Fibroblast of mammary gland (primary cell): ENCODE measurements at places on chromosomes 11 and 22.

GRCh38 chr22:20456064-20456721, 18.6 kb upstream of the SCARF2 start:
- DNase-seq, result peak; percentile 83

GRCh38 chr11:116888024-116888423, 50.6 kb upstream of the APOA1 start:
- DNase-seq, result no peak

- no peak for DNase-seq
These were observed 12.6 kb downstream of the TECTA start for GRCh38 chr11:121113611-121114010.

GRCh38 chr11:96323642-96323985, 19.4 kb downstream of the MAML2 start:
- DNase-seq, result no peak

DNA sequence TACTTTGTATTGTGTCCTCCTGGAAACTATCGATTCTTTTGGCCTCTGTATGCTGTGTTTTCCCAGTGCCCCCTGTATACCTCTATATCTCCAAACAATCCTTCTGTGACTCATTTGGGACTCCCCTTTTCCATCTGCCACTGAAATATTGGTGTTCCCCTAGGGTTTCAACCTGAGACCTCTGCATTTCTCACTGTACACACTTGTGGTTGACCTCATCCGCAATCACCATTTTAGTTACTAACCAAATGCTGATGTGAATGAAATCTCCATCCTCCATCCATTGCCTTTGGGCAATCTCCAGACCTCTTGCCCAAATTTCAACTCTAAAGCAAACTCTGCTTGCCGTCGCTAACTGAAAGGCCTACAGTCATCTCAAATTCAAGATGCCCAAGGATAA, 190.6 kb upstream of the PLET1 start:
- DNase-seq, result no peak

DNA sequence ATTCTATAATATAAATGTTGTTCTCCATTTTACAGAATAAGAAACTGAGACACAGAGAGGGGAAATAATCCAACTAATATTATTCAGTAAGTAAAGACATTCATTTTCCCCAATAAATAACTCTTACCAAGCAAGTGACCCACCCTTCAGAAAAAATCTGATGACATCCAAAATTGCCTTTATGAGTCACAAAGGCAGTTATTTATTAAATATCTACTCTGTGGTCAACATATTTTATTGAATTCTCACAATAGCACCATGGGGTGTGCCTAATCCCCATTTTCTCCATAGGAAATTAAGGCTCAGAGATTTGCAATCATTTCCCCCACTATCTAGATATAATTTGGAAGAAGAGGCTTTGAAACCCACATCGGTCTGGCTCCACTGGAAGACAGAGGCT, 161.5 kb upstream of the ISX start:
- no peak for DNase-seq

GRCh38 chr22:40175611-40176244, 2.0 kb upstream of the TNRC6B start:
- no peak for DNase-seq

DNA sequence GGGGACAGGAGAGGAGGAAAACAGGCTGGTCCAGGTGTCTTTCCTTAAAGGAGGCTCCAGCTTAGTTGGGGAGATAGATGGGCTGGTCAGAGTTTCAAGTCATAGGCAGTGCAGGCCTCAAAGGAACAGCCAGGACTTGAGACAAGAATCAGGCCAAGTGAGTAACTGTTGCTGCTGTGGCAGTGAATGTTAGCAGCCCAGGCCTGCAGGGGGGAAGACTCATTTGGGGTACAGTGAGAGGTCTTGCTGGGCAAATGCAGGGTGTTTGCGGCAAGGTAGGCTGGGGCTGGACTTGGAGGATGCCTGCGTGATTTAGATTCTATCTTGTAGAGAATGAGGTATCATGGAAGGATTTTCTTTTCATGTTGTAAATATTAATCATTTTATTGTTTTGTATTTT, 24.1 kb downstream of the PTPRJ start:
- DNase-seq, result no peak

DNA sequence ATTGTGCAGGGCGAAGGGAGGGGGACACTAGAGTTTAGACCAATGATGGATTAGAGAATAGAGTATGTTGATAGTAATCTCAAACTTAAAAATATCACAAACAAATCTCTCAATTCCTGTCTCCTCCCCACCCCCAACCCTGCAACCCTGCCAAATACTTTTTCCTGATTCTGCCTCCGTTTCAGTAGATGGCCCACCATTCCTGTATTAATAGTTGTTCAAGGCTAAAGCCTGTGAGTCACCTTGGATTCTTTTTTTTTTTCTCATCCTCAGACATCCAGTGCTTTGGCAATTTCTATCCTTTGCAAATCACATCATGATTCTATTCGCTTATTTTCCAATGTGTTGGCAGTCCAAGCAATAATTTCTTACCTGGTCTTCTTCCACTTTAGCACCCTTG, 207.9 kb downstream of the DYNC2H1 start:
- peak; percentile 28 for DNase-seq

- peak; percentile 36 for DNase-seq
These were observed 31.4 kb downstream of the ZC3H12C start for GRCh38 chr11:110124605-110125004.

DNA sequence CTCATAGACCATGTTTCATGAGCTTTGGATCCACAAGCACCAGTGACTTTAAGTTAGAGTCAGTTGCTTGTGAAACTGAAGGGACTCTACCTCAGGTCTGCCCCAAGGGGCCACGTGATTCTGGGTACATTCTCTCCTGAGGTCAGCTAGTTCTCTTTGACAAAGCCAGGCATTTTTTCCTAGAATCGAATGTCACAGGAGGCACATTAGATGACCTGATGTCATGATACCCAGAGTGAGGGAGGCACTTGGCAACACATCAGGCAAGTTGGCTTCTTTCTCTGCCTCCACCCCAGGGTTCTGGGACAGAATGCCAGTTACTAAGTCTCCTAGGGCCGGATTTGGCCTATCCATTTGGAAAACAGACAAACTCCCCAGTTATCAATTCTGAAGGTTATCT, 93.0 kb downstream of the APIP start:
- DNase-seq, result no peak

DNA sequence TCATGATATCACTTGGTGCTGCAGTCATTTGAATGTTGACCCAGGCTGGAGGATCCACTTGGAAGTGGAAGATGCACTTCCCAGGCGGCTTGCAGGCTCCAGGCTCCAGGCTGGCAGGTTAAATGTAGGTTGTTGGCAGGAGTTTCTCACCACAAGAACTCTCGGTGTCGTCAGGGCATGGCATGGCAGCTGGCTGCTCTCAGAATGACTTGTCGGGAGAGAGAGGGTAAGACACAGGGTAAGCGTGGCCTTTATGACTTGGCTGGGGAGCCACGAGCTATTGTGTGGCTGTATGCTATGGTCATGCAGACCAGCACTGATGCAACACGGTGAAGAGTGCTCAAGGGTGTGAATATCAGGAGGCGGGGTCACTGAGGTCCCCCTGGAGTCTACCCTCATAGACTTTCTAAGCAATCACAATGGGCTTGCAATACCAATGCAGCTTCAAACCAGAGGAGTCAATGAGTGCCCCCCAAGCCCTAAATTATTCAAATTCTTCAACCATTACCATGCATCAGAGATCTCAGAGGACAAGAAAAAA, 1027.7 kb downstream of the OPCML start:
- DNase-seq, result no peak

DNA sequence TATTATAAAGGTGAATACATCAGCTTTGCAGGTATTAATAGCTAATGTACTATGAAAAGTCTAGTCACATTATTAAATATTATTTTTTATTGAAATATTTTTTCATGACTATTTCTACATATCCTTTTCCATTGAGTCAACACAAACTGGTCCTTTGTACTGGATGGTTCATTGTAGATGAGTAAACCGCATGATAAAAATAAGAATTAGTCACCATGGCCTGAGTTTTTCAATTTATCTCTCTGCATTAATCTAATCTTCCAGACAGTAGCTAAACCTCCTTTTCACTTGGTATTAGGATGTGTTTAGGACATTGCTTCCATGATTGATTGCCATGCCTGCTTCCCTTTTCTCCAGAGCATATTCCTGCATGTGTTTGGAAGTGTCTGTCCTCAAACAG, 439.4 kb upstream of the ARHGAP42 start:
- no peak for DNase-seq

GRCh38 chr11:23313001-23313400, 452.7 kb upstream of the CCDC179 start:
- no peak for DNase-seq

DNA sequence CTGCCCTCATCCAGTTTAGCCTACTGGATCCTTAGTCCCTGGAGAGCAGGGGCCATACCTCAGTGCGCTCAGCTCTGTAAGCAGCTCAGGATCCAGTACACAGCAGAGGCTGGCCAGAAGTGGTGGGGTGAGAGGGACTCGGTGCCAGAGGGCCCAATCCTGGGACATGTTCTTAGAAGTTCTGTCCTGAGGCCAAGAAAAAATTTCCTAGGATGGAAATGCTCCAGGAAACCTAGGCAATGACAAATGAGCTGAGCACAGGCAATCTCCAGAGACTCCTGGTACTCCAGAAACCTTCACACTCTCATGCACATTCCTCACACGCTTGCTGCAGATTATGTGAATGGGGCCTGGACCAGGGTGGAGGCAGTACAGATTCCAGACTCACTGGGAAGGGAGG, 89.6 kb downstream of the SERGEF start:
- peak; percentile 48 for DNase-seq

GRCh38 chr22:48640890-48641841, 1186.5 kb downstream of the BRD1 start:
- no peak for DNase-seq

- DNase-seq, result peak; percentile 97
These were observed 87.0 kb upstream of the THY1 start for GRCh38 chr11:119509969-119510401.

GRCh38 chr22:42800451-42801251, 56.4 kb downstream of the ARFGAP3 start:
- DNase-seq, result no peak

GRCh38 chr11:119284344-119285157, 32.4 kb downstream of the MCAM start:
- peak; percentile 51 for DNase-seq

- DNase-seq, result no peak
These were observed 38.5 kb downstream of the TRAF6 start for GRCh38 chr11:36471577-36471976.

DNA sequence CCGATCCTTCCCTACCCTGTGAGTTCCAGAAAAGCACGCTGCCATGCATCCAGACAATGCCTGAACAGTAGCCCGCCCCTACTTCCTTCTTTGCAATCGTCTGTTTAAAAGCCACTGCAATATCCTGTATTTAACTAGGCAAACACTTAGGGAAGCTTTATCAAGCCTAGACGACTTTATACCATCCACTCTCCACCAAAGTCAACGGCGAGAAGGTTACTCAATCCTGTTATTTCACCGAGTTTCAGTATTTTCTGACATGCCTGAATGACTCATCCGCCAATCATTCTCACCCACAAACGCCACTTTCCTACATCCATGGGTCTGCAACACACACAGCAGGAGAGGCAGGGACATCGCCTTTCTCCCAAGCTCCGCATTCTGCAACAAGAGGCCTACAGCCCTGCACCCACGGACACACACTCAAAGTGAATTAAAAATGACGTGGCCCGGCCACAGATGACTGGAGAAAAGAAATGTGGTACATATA, 9.3 kb downstream of the CELSR1 start:
- DNase-seq, result no peak

- DNase-seq, result no peak
These were observed 620 bp upstream of the ANO5 start for GRCh38 chr11:22192289-22192641.

DNA sequence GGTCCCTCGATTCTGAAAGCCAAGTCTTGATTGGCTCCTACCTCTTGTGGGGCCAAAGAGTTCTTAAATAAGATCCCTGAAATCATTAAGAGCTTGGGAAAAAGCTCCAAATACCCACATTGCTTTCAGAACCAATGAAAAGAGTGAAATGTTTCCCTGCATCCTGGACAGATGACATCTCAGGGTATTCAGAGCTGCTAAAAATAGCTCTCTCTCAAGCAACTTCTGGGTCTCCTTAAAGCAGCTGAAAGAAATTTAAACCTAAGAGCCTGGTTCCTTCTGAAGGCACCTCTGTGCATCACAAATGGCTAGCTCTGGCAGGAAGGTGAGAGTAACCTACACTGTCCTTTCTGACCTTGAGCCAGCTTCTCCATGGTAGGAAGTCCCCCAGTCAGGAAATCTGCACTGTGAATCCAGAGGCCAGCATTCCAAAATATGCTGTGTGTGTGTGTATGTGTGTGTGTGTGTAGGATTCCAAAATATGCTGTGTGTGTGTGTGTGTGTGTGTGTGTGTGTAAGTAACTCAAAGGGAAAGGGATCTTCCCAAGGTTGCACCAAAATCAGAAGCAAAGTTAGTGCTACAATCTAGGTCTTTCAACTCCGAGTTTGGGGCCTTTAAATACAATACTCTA, 50.1 kb downstream of the RELT start:
- DNase-seq, result no peak

- DNase-seq, result no peak
These were observed 6.5 kb downstream of the UPK3A start for GRCh38 chr22:45291061-45291930.

DNA sequence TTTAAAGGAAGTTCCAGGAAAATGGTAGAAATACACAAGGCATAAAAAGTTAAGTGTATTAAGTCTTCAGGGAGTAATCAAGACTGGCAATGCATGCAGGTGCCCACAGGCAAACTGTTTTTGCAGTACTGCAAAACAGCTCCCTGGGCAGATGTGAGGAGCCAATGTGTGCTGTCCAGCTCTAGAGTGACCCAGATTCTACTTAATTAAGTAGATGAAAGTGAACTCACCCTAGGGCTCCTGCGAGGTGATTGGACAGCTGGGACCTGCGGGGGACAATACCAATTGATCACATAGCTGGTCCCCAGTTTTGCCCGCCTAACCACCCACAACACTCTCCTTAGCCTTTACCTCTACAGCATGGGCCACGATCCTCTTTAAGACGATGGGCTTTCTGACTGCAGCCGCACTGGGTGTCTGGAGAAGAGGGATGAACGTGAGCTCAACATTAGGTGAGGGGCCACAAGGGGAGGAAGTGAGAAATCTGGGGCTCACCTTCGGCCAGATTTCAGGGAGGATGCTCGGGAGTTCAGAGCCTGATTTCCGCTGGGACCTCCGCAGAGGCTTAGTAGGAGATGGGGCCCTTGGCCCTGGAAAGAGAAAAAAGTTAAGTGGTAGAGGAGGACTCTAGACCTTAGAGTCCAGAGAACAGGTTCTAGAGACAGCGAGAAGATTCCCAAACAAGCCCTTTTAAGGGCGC, 556 bp downstream of the CDCA5 start:
- no peak for DNase-seq

GRCh38 chr22:21952586-21953571, at the start of gene PPM1F:
TSS of gene PPM1F (minus strand) at chr22:21952848. CDS start at chr22:21946048, 6,800 bp downstream.
- DNase-seq, result peak; percentile 55

DNA sequence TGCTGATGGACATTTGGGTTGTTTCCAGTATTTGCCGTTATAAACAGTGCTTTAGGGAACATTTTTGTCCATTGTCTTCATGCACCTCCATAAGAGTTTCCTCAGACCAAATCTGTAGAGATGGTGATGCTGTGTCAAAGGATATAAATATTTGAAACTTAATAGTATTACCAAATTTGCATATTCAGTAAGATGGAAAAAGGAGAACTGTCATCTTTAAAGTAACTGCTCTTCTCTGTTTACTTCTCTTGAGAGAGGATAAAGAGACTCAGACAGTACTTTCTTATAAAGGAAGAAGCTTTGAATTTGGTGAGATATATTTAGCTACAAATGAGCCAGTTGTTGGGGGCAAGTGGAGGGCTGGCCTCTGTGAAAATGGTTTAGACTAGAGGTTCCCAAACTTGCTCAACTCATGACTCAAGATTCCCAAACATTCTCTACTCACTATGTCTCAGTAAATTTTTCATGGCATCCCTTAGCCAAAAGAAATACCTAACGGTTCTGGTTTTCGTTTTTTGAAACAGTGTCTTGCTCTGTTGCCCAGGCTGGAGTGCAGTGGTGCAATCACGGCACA, 26.2 kb downstream of the SHISA8 start:
- DNase-seq, result no peak
